SK-N-SH (cell line): ENCODE measurements at places on chromosomes 2 and 18. TPM values are rescaled to one million over a fixed set of nuclear protein-coding genes. Genes with fewer than 3 reads are reported as not detected.

Gene UGT1A3
- not detected in 2 replicates for polyA plus RNA-seq

GRCh38 chr2:96783388-96783787, 22.7 kb downstream of the CNNM4 start:
- no peak overlapping the region for H3K27ac ChIP-seq
- no peak for DNase-seq
- no peaks in the 10 kb centered on the region for H3K36me3 ChIP-seq
- peaks cover 3% of the 10 kb centered on the region; the same call in 1 of the 2 replicates for H3K4me1 ChIP-seq
- no peaks in the 10 kb centered on the region for H3K27me3 ChIP-seq

- no peaks in the 10 kb centered on the region for H3K4me1 ChIP-seq
- no peak overlapping the region for H3K4me3 ChIP-seq
- no peaks in the 10 kb centered on the region for H3K36me3 ChIP-seq
- H3K27me3 ChIP-seq, result no peaks in the 10 kb centered on the region
- H3K27ac ChIP-seq, result no peak overlapping the region
Observed at GRCh38 chr2:61135510-61135909, 26.5 kb upstream of the C2orf74 start.

DNA sequence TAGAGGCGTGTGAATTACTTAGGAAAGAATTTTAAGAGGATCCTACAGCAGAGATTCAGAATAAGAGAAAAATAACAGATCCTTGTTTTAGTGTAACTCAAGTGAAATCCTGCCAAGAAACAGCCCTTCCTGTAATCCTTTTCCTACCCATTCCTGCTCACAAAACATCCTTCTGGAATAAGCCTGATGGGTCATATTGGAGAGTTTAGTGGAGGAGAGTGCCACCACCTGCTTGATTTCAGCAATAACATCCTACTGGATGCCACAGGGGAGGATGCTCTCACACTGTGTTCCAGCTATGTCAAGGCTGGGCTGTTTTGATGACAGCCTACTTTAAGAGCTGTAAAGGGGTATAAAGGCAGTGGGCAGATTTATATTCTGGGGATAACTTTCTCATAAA, 54.8 kb upstream of the CCDC178 start:
- no peaks in the 10 kb centered on the region for H3K4me1 ChIP-seq
- no peak overlapping the region for H3K4me3 ChIP-seq
- no peaks in the 10 kb centered on the region for H3K27me3 ChIP-seq

DNA sequence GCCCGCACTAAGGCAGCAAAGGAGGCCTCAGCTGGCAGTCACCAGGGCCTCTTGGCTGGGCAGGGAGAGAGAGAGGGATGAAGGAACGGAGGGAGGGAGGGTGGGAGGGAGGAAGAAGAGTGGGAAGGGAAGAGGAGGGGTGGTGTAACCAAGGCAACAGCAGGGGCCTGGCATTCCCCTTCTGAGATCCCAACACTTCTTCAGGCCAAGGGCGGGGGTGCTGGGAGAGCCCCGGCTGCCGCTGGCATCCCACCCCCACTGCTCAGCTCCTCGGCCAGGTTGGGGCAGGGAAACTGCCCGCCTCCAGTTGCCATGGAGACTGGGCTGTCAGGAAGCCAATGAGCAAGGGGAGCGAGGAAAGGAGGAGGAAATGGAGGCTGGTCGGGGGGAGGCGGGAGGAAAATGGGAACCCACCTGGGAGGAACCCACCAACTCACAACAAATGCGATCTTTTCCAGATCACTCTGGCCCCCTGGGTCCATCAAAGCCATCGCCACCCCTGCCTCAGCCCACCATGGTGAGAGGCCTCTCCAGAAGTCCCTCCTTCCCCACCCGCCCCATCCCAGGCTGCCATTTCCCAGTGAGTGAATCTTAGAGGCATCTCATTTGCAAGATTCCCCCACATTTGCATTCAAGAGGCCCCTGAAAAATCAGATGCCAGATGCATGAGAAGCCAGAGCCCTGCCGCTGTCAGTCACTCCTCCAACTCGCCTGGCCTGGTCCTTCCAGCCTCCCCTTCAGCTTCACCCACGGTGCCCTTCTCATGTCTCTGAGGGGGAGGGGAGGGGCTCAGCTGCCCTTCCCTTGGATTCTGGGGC, 12.4 kb downstream of the SH2D6 start:
- H3K4me3 ChIP-seq, result no peak overlapping the region
- H3K36me3 ChIP-seq, result no peaks in the 10 kb centered on the region
- no peaks in the 10 kb centered on the region for H3K4me1 ChIP-seq
- peak; percentile 79 for DNase-seq

- no peaks in the 10 kb centered on the region for H3K27me3 ChIP-seq
- H3K4me1 ChIP-seq, result peaks cover 31% of the 10 kb centered on the region; the same call in 1 of the 2 replicates
- DNase-seq, result no peak
- H3K27ac ChIP-seq, result peak overlapping the region; percentile 74
- no peaks in the 10 kb centered on the region for H3K36me3 ChIP-seq
- H3K4me3 ChIP-seq, result no peak overlapping the region
Observed at GRCh38 chr2:29361231-29361630, 246.0 kb downstream of the CLIP4 start.

DNA sequence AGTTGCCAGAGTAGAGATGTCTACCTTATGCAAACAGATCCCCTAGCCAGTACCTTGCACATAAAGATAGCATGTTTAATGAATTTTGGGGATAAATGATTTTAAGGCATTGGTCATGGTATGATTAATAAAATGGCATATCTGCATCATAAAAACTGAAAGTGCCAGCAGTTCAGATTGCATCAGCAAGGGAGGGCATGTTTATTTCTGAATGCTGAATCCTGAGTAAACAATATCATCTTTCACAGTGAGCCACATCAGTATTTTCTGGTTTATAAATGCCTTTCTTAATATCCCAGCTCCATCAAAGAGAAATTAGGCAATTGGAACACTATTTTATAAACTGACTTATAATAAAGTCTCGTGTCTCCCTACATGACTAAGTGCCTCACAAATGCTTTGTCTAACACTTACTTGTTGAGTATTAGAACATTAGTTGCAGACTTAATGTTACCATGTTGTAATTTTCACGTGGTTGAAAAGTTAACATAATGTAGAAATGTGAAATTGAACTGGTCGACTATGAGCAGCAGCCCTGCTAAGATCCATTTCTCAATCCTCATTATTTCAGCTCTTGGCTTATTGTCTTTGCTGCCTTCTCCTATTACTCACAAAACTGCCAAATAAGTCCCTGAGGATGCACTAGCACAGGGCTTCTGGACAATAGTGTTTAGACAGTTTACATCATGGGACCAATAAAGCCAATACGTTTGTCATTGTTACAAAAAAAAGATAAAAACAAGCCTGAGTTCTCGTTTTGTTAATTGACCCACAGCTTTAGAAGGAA, 48.0 kb downstream of the LANCL1 start:
- no peak overlapping the region for H3K27ac ChIP-seq
- H3K4me1 ChIP-seq, result no peaks in the 10 kb centered on the region
- H3K36me3 ChIP-seq, result peaks cover 47% of the 10 kb centered on the region
- DNase-seq, result no peak
- H3K27me3 ChIP-seq, result no peaks in the 10 kb centered on the region

- no peaks in the 10 kb centered on the region for H3K36me3 ChIP-seq
- no peak overlapping the region for H3K27ac ChIP-seq
- no peaks in the 10 kb centered on the region for H3K27me3 ChIP-seq
- no peak overlapping the region for H3K4me3 ChIP-seq
- H3K4me1 ChIP-seq, result peaks cover 33% of the 10 kb centered on the region; the same call in 1 of the 2 replicates
- DNase-seq, result no peak
Observed at GRCh38 chr2:120880381-120880780, 144.7 kb downstream of the GLI2 start.

- peak; percentile 78 for DNase-seq
- no peaks in the 10 kb centered on the region for H3K36me3 ChIP-seq
- H3K4me1 ChIP-seq, result peaks cover 11% of the 10 kb centered on the region
- H3K27me3 ChIP-seq, result no peaks in the 10 kb centered on the region
Observed at GRCh38 chr2:15588329-15588919, 3.2 kb upstream of the DDX1 start.

DNA sequence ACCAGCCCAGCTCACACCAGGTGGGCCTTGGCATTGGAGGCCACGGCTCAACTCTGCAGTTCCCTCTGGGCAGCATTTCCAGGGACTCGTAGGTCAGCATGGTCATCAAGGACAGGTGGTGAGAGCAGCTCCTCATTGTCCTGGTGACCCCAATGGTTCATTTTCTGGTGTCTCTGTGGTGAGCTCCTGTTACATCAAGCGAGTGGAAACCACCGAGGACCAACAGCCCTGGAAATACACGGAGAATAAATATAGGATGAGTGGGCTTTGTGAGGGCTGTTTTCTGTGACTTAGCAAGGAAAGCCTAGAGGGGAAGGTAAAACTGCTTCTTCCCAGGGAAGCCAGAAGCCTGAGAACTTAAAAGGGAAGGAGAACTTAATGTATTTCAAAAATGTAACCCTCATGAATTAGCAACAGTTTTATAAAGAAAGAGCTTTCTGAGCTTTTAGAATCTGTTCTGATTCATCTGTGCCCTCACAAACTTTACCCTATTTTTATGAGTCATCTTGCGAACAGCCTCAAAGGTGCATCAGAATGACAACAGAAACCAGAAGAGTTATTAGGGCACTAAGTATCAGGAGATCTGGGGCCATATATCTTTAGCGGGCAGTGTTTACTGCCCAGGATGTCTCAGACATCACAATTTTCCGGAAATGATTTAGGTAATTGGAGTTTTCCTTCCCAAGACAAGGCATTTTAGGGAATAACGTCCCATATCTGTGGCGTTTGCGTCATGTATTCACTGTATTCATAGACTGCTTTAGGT, 18.7 kb downstream of the C2orf92 start:
- DNase-seq, result no peak
- no peaks in the 10 kb centered on the region for H3K36me3 ChIP-seq
- no peaks in the 10 kb centered on the region for H3K4me1 ChIP-seq

DNA sequence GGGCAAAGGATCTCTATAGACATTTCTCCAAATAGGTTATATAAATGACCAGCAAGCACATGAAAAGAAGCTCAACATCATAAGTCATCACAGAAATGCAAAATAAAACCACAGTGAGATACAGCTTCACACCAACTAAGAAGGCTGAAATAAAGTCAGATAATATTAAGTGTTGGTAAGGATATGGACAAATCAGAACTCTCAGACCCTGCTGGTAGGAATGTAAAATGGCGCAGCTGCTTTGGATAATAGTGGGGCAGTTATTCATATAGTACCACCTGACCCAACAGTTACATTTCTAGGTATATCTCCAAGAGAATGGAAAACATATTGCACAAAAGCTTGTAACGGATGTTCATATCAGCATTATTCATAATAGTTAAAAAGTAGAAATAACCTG, 14.0 kb downstream of the EPB41L5 start:
- peaks cover 13% of the 10 kb centered on the region for H3K36me3 ChIP-seq
- H3K4me3 ChIP-seq, result no peak overlapping the region
- no peaks in the 10 kb centered on the region for H3K27me3 ChIP-seq

GRCh38 chr2:160039166-160039903, 23.1 kb downstream of the PLA2R1 start:
- H3K36me3 ChIP-seq, result no peaks in the 10 kb centered on the region
- H3K4me3 ChIP-seq, result no peak overlapping the region
- H3K27me3 ChIP-seq, result no peaks in the 10 kb centered on the region; the same call in none of the 2 replicates
- H3K4me1 ChIP-seq, result no peaks in the 10 kb centered on the region; the same call in none of the 2 replicates
- no peak for DNase-seq
- H3K27ac ChIP-seq, result no peak overlapping the region

- H3K27ac ChIP-seq, result no peak overlapping the region
- no peaks in the 10 kb centered on the region for H3K36me3 ChIP-seq
- no peaks in the 10 kb centered on the region for H3K27me3 ChIP-seq
- H3K4me3 ChIP-seq, result no peak overlapping the region
- DNase-seq, result no peak
Observed at GRCh38 chr2:71813807-71814470, 333.7 kb downstream of the CYP26B1 start.
